Uterus (tissue), 4 donors: ENCODE measurements at places on chromosomes 16 and 17.

- DNase-seq: no peak
These were observed 134.7 kb downstream of the SOX9 start for GRCh38 chr17:72255481-72255880.

DNA sequence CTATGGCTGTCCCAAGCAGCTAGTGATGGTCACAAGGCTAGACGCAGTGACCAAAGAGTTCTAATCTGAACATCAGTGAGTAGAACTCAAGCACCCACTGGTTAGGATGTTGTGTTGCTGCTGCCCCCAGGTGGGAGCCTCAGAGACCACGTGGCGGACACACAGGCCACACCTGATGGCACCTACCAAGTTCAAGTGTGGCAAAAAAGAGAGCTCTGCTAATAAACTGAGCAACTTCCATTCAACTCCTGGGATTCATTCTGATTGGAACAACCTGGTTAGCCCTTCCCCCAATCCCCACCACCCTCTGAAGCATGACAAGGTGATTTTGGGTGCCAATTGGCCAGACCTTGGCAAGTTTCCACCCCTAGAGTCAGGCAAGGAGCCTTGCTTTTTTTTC lies 3.5 kb upstream of the LCMT1 start:
- DNase-seq: no peak

- no peak for DNase-seq
These were observed 18.1 kb downstream of the TNFRSF13B start for GRCh38 chr17:16953841-16954240.

DNA sequence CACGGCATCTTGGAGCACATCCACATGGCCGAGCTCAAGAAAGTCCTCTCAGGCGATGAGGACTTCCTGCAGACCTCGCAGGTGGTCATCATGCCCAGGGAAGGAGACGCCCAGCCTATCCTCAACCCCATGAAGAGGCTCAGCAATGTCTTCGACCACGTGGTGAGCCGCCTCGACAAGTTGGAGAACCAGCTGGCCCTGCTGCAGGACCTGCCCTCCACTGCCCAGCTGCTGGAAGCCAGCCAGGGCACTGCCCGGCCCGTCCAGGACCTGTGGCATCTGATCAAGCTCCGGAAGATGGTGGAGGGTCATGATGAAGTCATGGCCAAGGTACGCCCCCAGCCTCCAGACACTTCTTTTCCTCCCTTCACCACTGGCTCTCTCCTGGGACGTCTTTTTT lies 440 bp downstream of the C16orf96 start:
- no peak for DNase-seq

GRCh38 chr16:12611006-12611477 lies 192.6 kb downstream of the CPPED1 start:
- DNase-seq: no peak
